CD4-positive, alpha-beta memory T cell (primary cell): ENCODE measurements at places on chromosomes 6 and 20.

- DNase-seq = no peak
These were observed 81.7 kb downstream of the ANKRD60 start for GRCh38 chr20:58146746-58147140.

- DNase-seq = no peak
These were observed 118.7 kb downstream of the EPHA7 start for GRCh38 chr6:93300661-93301060.

DNA sequence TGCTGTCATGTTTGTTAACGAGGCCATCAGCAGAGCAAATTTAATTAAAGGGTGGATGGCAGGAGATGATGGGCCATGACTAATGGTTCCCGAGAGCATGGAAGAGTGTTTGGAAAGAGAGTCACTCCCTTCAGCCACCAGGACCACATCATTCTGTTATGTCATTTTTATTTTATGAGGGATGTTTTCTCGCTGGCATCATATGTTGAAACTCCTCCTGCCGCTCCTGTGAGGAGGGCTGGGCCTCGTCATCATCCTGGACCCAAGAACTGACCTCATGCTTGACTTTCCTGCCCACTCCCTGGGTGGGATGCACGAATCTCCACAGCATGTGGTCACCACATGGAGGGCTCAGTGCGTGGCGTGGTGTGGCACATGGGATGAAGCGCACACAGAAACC lies 86.4 kb upstream of the FRMD1 start:
- no peak for DNase-seq

- no peak for DNase-seq
These were observed 32.8 kb upstream of the GMPR start for GRCh38 chr6:16205377-16206144.

GRCh38 chr6:112180095-112180820 lies 74.1 kb downstream of the LAMA4 start:
- peak; percentile 67 for DNase-seq

DNA sequence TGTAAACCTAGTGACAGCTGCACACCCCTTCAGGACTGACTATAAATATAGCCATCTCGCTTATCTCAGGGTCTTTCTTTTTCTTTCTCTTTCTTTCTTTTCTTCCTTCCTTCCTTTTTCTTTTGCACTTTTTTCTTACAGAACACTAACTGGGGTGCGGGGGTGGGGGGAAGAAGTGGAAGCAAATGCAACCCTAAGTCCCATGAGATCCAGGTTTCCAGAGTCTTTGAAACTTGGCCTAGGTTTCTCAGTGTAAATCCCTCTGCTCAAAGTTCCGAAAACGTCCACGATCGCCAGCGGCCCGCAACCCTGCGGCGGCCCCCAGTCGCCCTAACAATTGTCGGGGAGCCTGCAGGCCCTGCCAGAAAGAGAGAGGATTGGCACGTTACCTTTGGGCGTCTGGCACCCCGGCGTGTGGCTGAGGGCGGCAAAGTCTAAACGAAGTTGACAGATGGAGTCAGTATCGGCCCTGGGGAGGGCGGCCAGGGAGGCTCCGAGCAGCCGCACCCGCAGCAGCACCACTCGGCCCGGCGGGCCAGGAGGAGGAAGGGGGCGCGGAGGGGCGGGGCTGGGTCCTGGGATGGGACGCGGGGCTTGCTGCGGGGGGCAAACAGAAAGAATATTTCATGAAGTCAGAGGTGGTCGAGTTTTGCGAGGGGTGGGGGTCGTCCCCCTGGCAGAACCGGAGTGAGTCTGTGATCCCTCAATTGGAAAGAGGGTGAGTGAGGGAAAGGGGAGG lies 577 bp upstream of the FOXF2 start:
- DNase-seq = no peak

- no peak for DNase-seq
These were observed 91.8 kb upstream of the BACH2 start for GRCh38 chr6:90388395-90388794.

- no peak for DNase-seq
These were observed 1.4 kb upstream of the MICAL1 start for GRCh38 chr6:109456710-109457561.

DNA sequence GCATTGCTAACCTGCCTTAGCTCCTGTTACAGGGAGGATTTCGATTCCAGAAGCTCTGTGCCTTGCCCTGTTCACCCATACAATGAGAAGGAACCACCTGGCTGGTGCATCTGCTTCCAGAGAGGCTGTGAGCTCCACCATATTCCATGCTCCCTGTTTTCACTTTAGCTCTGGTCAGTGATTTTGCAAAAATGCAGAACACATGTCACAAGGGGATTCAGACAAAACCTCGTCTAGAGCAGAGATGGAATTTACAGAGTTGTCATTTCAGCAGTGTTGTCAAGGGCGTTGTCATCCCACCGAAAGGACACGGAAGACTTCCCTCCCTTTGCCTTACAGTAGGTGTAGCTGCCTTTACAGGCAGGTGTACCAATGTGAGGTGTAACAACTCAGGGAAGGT lies 223.0 kb upstream of the ARID1B start:
- no peak for DNase-seq

GRCh38 chr20:46588532-46589511 lies 38.4 kb upstream of the OCSTAMP start:
- no peak for DNase-seq

DNA sequence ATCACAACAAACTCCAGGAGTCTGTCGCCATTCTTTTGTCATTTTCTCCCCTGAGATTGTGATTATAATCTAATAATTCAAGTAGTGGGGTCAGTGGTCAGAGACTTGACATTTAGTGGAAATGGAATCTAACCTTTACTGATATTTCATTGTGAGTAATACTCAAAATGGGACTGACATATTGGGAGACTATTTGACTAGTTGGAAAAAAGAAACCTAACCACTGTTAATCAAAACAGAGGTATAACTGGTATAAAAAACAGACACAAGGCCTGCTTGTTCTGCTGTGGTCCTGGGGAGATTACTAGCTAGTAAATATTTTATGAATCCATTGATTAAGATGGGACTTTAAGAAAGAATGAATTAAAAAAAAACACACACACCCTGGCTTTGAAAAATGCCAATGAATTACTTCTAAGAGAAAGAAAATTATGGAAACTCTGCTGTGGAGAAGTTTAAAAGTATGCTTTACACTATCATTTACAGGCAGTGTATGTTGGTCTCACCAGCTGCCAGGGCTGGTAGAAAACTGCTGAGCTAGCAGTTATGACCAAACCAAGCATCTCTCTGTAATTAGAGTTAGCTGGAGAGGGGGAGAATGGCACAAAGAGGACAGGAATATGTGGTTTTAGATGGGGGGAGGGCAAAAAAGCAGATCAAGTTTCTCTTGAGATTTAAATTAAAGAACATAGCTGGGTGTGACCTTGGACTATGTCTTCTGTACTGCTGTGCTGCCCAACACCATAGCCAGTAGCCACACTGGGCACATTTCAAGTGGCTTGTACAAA lies 103.7 kb downstream of the FYN start:
- no peak for DNase-seq

DNA sequence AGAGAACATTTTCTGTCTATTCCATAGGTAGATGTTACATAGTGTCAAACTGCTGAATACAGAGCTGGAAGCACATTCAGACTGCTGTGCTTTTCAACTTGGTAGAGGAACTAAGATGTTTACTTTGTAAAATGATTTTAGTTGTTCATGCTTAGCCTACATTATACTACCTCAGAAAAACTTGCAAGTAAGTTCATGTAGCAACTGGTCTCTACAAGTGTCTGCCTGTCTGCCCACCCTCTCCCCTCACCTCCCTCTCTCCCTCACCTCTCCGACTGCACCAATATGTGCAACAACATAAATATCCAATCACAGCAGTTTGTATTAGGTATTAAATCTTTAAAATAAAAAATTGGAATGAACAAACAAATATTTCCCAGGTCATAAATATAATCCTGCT lies 25.3 kb downstream of the ELOVL4 start:
- no peak for DNase-seq

DNA sequence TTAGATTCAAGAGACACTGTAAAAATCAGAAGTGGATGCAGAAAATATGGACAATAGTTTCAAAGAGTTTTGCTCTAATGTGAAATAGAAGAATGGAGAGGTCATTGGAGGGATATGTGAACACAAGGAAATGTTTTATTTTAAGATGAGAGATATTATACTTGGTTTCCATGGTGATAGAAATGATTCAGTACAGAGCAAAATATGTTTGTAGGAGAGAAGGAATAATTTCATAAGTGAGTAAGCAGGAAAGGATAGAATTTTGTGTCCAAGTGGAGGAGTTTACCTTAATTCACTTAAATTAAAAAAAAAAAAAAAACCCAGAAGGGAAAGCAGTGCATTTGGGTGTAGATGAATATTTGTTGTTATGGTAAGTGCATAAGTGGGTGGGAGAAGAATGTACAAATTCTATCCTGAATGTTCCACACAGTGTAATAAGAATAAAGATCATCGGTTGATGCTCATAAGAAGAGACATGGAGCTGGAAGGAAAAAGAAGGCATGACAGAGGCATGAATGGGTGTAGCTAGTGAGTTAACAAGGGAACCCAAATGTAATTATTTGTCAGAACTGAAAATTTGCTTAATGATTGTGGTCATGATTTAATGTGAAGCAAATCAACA lies 688.9 kb upstream of the GJE1 start:
- DNase-seq = no peak

DNA sequence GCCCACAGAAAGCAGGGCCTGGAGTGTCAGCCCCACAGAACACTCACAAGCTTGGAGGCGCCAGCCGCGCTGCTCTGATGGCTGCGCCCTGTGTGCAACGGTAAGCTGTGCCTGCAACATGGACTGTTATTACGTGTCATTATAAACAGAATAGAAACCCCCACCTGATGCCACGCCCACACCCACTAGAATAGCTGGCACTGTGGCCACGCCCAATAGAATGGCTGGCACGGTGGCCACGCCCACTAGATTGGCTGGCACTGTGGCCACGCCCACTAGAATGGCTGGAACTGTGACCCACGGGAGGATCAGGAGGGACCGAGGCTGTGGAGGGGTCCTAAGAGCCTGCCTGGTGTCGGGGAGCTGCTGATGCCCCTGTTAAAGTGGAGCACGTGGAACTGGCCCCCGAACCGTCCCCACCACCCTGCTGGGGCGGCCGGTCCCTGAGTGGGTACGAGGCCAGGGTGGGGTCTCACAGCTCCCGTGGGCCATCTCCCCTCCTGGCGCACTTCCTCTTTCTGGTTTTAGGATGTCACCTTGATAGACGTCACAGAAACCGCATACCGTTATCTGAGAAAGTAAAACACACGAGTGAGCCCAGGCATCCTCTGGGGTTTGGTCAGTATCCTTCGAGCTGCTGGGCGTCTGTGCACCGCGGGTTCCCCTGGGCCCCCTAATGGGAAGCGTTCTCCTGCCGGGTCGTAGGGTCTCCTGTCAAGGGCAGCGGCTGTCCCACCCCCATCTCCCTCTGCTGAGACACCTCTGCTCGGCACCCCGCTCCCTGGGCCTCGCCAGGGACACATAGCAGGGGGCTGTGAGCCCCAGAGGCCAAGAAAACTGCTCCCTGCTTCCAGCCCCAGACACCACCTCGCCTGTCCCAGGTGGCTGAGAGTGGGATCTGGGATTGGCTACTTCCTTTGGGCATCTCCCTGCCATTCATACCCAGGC lies 25.4 kb downstream of the SLC17A9 start:
- DNase-seq = peak; percentile 86

DNA sequence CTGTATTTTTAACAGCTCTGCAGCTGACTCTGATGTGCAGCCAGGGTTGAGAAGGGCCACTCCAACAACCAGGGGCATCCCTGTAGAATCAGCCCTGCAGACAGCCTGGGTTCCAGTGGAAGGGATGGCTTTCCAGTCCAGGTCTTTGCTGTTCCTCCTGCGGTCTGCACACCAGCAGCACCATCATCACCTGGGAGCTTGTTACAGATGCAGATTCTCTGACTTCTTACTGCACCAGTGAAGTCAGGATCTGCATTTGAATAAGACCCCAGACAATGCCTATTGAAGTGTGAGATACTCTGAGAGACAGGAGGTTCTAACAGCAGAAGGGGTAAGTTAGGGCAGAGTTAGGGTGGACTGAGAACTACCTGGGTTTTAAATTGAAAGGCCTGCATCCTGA lies 151.3 kb downstream of the F13A1 start:
- no peak for DNase-seq

DNA sequence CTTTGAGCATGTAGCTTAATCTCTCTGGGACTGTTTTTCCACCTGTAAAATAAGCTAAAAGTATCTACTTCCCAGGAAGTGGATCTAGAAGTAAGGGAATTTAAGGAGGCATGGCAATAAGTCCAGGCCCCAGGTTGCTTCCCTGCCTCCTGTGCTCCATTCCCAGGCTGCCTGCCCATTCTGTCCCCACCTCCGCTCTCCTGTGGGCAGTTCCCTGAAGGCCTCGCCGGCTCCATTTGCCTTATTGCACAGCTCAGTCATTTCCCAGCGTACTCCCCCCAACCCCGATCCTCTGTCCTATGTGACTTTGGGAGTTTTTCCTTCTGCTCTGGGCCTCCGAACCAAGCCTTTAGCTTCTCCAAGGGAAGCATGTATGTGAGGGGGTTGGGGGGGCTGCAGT lies 4.6 kb downstream of the SLC29A1 start:
- no peak for DNase-seq

DNA sequence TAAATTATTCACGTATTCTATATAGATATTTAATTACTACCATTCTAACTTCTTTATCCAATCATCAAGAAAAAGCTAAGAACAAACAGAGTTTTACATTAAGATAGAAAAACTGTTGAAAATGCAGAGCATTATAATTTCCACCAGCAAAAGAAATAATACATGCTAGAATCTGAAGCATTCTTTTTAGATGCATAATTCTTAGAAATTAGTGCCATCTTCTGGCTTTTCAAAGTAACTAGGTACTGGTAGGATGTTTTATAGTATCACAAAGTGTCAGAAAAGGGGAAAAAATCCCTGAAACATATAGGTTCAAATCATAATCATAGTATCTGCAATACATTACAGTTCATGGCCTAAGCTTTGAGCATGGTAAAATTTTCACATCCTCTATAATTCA lies 178.9 kb downstream of the PHF3 start:
- DNase-seq = no peak

DNA sequence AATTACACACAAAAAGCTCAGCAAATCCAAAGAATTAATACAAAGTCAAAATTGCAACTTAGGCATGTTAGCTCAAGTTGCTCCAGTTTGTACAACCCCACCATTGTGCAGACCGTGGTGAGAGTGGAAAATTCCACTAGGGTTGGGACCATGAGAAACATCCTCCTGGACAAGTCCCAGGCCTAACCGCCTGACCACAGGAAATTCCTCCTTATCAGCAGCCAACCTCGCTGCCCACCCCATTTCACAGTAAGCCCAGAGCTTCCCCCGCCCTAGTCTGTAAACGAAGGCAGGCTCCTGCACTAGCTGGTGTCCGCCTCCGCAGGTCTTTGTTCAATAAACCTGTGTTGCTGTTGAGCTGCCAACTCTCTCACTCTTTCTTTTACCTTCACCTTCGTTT lies 1023.3 kb downstream of the EYS start:
- DNase-seq = no peak

GRCh38 chr6:163404825-163405265 lies 9.7 kb upstream of the QKI start:
- no peak for DNase-seq

- no peak for DNase-seq
These were observed 90.3 kb upstream of the NXT1 start for GRCh38 chr20:23260181-23260840.
